ENCODE measurements at places on chromosomes 5 and 9.
A peak's percentile ranks its signal among the peaks of the same experiment; 100 is the strongest.

- no peak for DNase-seq
Observed at GRCh38 chr5:7597059-7597642, 201.2 kb downstream of the ADCY2 start.

GRCh38 chr9:100303747-100304146, 49.0 kb downstream of the TEX10 start:
- no peak for DNase-seq

DNA sequence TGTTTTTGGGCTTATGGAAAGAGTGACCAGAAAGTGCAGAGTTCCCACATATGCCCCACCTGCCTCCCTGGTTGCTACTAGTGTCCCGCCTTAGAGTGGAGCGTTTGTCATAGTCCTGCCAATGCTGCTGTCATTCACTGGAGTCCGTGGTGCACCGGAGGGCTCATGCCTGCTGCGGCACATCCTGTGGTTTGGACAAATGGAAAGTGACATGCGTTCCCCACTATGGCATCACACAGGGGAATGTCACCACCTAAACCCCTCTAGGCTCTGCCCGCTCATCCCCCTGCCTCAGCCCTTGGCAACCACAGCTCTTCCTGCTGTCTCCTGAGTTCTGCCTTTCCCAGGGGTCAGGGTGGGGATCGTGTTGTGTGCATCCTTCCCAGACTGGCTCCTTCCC, 29.2 kb downstream of the IRX4 start:
- no peak for DNase-seq

DNA sequence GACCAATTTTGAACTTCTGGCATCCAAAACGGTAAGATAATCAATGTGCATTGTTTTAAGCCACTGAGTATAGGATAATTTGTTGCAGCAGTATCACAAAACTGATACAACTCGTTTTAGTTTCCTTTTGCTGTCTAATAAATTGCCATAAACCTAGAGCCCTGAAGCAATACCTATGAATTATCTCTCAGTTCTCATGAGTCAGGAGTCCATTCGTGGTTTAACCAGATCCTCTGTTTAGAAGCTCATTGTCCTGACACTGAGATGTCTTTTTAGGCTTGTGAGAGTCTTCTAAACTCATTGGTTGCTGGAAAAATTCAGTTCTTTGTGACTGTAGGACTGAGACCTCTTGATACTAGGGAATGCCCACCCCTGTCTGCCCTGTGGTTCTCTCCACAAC, 262.9 kb downstream of the SEMA5A start:
- no peak for DNase-seq

DNA sequence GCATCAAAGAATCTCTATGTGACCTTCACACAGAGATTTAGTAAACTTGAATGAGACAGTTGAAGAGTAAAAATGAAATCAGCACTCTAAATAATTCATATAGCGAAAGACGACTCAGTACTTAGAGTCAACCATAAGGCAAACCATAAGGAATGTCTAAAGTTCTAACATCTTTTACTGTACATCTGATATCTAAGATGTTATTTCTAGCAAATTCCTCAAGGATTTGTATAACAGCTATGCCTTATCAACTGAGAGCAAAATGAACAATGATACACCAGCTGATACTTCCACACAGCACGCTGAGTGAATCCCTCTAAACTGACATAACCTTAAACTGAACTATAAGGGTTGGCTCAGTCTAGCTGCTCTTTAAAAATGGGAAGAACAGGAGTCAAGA, 760.3 kb downstream of the EFNA5 start:
- DNase-seq, result no peak

- no peak for DNase-seq
Observed at GRCh38 chr9:105148328-105149006, 96.0 kb upstream of the SLC44A1 start.

DNA sequence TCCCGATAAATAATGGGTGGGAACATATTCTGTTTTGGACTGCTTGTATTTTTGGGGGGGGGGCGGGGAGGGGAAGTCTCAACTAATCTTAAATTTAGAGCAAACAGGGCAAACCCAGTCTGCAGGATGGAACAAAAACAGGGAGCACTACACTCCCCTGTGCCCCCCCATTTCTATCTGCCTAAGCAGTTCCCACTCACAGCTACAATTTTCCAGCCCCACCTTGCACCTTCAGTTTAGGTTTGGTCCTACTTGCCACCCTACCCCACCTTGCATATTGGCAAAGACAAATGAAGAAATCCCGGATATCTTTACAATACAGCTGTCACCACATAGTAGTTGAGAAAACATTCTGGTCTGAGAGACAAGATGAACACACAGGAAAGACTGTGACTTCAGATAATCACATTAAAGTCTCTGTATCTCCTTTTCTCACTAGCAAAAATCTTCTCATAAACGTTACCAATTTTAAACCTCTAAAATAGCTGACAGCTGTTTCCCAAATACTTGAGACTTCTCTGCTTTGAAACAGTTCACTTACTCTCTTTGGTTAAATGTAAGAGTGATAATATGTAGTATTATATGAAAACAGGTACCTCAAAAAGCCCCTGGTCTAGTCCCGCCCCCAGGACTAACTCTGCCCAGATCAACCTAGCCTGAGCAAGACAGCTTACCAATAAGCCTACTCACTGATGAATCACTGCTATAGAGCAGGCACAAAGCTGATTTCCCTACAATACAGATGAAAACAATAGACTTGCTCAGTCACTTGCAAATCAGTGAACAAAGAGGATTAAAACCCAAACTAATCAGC, 5.2 kb upstream of the RAPGEF6 start:
- no peak for DNase-seq

GRCh38 chr9:88534456-88535225, at the start of gene NXNL2:
Gene NXNL2 (plus strand): TSS chr9:88535178. CDS start chr9:88535435, 257 bp downstream.
- DNase-seq, result peak; percentile 89

- no peak for DNase-seq
Observed at GRCh38 chr9:20551835-20552234, 70.5 kb downstream of the MLLT3 start.

GRCh38 chr5:17212996-17213395, 4.4 kb upstream of the BASP1 start:
- DNase-seq, result no peak
